ENCODE measurements at places on chromosomes 16 and 17. TPM values are rescaled to one million over a fixed set of nuclear protein-coding genes. Genes with fewer than 3 reads are reported as not detected.
A peak's percentile ranks its signal among the peaks of the same experiment; 100 is the strongest.

Gene HNF1B
- total RNA-seq = 1.9 TPM

- DNase-seq = peak; percentile 48
These were observed 33.9 kb downstream of the CYB5D2 start for GRCh38 chr17:4176808-4177472.

DNA sequence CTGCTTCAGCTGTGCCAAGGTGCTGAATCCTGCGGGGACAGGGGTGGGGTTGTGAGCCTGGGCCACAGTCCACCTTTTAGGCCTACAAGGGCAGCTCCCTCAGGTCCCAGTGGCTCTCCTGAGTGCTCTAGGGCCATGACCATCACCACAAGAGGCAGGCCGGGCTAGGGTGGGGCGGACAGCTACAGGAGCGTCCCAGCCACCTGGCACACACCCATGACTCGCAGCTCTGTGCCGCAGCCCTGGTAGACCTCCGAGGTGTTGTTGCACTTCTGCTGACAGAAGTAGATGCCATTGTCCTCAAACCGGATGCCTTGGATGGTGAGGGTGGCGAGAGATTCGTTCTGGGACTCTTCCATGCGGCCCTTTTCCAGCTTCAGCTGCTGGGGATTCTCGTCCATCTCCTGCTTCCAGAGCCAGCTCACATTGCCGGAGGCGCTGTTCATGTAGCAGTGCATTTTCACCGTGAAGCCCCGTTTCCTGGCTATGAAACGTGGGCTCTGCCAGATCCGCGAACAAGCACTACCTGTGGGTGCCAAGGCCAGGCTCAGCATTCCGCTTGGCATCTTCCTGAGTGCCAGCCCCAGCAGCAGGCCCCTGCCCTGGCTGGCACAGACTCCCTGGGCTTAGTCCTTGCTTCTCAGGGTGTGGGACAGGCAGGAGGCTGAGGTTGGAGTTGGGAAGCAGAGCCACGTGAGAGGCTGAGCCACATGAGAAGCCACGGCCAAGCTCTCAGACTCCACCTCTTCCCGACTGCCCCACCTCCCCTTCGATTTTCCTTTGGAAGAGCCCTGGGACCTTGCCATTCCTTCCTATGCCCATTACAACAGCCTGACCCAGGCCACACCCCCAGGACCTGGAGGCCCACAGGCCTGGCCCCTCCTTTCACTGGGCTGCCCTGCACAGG is 2.0 kb downstream of the CD79B start:
- no peak for DNase-seq

- DNase-seq = no peak
These were observed 33.5 kb upstream of the ETV4 start for GRCh38 chr17:43579566-43580140.

- DNase-seq = no peak
These were observed 145.3 kb upstream of the PLCG2 start for GRCh38 chr16:81633680-81634379.

DNA sequence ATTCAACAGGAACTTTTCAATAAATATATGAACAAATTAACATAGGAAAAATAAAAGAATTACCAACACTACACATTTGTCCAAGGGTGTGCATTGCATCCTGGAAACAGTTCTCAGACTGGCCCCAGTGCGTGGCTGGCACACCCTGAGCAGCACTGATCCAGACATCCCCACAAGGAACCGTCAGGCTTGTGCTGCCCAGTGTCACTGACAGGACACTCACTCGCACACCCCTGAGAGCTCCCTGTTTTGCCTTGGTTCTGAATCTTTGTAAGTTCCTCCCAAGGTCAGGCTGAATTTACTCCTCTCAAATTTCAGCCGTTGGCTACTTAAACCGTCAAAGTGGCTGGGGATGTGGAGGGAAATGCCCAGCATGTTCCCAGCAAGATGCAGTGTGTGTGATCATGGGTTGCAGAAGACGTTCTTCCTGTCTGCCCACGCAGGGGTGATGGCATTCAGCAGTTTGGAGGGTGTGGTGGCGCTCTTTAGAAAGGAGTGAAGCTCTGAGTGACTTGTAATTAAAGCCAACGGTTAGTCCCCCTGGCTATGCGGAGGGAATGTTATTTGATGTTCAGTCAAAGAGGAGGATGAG is 1.7 kb downstream of the MT2A start:
- DNase-seq = peak; percentile 75

DNA sequence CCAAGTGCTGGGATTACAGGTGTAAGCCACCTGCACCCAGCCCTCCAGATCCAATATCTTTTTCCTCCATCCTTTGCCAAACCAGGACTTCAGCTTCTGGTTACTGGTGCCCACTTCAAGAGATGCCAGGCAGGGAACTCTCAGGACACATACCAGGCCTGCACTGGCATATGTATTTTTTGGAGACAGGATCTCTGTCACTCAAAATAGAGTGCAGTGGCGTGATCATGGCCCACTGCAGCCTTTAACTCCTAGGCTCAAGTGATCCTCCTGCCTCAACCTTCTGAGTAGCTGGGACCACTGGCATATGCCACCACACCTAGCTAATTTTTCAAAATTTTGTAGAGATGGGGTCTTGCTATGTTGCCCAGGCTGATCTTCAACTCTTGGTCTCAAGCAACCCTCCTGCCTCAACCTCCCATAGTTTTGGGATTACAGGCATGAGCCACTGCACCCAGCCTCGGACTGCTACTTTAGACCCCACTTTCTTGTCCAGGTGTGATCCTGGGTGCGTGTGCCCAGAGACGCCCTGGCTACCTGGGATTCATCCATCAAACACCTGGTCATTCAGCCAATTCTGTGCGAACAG is 55.8 kb downstream of the BMERB1 start:
- no peak for DNase-seq

GRCh38 chr16:53201900-53202299 is 147.1 kb downstream of the CHD9 start:
- no peak for DNase-seq

DNA sequence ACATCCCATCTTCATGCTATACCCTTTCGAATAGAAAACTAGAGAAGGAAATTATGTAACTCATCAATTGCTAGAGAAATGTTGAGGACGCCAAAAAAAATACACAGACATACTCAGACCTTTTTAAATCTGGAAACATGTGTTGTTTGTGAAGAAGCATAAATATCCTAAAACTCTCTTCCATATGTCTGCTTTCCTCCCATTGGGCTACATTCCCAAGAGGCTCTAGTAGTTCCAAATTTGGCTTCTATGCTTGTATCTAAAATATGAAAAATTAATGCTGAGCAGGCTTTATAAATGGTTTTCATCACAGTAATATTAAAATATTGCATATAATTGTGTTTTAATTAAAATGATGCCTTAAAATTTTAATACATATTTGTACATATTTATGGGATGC is 297.9 kb upstream of the PSMD7 start:
- DNase-seq = no peak

GRCh38 chr16:49674351-49674851 is 181.5 kb downstream of the ZNF423 start:
- no peak for DNase-seq

Gene ITGB3
- total RNA-seq = 0.21 TPM

GRCh38 chr17:51820252-51820651 is 338.3 kb downstream of the CA10 start:
- no peak for DNase-seq

GRCh38 chr17:81328489-81328888 is 33.4 kb upstream of the SLC38A10 start:
- DNase-seq = no peak

DNA sequence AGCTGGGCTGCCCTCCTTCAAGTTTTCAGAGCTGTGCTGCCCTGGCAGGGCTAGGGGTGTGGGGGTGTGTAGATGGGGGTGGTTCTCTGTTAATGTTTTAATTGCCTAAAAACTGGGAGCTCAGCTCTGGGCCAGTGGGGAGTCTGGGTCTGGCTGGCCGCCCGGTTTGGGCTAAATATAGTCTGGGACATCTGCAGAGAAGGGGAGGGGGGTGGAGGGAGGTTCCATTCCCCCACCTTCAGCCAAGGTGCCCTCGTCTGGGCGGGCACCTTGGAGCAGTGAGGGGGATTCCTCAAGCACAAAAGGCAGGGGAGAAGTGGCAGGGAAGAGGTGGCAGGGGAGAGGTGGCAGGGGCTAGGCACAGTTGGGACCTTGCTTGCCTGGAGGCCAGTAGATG is 13.0 kb downstream of the RARA start:
- no peak for DNase-seq

DNA sequence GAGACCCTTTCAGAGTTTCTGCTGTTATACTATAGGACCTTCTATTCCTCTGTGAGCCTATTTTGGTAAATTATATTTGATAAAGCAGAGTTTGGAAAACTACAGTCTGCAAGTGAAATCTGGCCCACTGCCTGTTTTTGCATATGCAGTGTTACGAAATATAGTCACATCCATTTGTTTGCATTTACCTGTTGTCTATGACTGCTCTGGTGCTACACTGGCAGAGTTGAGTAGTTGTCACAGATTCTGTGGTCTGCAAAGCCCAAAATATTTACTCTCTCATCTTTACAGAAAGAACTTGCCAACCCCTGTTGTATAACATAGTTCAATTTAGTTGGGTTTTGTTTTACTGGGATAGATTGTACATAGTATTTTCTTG is 42.3 kb downstream of the TNRC6A start:
- DNase-seq = no peak

DNA sequence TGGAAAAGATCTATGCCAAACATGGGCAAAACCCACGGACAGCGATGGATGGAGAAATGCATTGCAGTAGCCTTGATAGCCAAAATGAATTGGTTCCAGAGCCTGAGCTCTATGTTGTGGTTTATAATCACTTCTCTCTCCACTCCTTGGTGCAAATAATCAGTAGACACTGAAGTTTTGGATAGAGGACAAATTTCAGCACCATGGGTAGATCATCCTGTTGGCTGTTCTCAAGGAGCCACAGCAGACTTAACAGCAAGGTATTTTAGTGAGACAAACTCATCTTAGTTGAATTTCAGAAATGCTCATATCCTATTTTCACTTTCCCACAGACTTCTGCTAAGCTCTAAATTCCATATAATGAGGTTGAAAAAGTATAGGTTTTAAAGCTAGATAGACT is 88.3 kb upstream of the CCL1 start:
- DNase-seq = no peak

Gene FTSJ3
- total RNA-seq = 58.9 TPM

DNA sequence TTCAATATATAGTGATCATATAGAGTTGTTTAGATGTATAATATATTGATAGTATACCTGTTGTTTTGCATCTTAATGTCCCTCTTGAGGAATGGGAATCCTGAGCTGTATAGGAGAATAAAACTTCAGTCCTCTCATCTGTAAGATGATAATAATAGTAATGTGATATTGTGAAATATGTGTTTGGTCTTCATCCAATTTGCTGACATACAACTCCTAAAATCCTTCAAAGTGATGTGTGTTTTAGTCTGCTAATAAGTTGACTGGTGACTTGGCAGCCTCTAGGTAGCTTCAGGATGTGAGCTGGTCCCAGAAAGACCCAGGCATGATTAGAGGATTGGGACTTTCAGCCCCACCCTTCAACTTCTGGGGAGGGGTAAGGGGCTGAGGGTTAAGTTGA is 22.8 kb upstream of the NFAT5 start:
- no peak for DNase-seq

DNA sequence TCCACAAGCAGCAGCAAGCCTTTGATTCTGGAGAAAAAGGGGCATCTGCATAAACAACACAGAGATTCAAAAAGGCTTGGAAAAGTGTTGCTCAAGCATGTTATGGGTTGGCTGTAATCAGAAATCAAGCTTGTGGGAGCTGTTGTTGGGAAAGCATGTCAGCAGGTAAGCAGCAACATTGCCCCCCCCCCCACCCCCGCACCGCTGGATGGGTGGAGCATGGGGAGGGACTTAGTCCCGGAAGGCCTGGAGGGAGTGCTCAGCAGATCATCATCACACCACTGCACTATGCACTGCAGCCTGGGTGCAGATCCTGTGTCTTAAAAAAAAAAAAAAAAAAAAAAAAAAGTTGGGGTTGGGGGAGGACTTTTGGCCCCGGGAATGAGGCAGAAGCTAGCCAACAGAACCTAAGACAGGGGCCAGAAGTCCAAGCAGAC is 16.8 kb upstream of the AKAP1 start:
- no peak for DNase-seq

DNA sequence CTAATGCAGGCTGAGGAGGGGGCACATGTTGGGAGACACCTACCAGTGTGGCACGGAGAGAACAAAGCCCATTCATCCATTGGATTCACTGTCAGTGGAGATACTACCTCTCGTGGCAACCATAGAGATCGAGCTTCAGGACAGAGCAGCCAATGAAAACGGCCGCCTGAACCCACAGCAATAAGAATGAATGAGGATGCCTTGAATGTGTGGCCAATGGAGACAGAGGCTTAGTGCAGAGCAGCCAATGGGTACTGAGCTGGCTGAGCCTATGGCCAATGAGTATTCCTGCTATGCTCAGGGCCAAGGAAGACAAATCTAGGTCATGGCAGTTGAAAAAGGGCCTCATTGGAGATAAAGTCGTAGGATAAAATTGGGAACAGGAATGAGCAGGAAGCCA is 10.9 kb downstream of the ARHGEF15 start:
- no peak for DNase-seq

DNA sequence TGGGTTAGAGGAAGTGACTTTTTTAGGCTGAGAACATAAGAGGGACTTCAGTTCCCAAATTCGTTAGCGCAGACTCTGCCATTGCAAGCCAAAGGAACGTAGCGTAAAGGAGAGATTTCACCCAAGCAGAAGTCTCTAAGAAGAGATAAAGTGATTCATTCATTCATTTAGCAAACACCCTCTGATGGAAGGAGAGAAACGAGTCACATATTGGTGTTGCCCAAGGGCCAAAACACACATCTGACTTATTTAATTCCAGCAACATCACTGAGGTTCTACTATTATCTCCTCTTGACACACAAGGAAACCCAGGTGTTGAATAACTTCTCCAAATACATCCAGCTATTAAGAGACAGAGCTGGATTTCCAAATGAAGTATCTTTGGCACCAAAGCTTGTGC is 85.7 kb upstream of the CACNG3 start:
- no peak for DNase-seq

Gene TNFRSF17
- not detected for total RNA-seq

- DNase-seq = no peak
These were observed 8.0 kb downstream of the PRSS41 start for GRCh38 chr16:2806286-2806685.

- DNase-seq = no peak
These were observed 45.5 kb downstream of the TBC1D16 start for GRCh38 chr17:79990051-79990592.

GRCh38 chr16:57701759-57702371 is 7.3 kb downstream of the DRC7 start:
- DNase-seq = no peak

Gene CES5A
- not detected for total RNA-seq

Gene CHRNE
- 0.41 TPM for total RNA-seq

Gene PGS1
- total RNA-seq = 70.2 TPM

DNA sequence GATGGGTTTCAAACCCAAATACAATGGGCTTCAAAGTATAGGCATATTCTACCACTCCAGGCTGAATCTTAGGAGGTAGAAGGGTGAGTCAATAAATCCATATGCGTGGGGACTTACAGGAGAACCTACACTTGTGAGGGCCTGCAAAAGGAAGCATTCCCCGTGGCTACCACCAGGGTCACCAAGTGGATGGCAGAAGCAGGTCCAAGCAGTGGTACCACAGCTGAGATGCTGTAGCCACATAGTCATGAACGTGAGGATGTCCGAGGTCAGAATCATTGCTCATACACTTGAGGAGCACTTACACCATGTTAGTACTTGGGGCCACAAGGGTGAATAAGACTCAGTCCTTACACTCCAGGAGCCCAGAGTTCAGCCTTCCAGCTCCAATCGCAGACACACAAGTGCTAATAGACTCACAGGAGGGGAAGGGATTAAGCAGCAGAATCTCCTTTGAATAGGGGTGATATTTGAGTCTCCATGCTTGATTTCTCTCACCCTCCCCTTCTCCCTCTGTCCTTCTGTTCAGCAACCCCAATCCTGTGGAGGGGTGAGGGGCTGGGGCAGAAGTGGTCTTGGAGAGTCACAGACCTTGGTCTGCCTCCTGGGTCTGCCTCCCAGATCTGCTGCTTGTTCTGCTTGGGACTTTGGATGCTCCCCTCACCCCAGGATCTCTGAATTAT is 42.5 kb upstream of the ASIC2 start:
- no peak for DNase-seq

All from activated CD8-positive, alpha-beta memory T cell treated with anti-CD3 and anti-CD28 coated beads, Interleukin-2, amount 10 ng/mL, durations not matched to agents 7 days and 5 days (primary cell).